NK-92 treated with Interleukin-12 subunit alpha and Interleukin-12 subunit beta, amount 100 ng/mL, for 24 hours (cell line): ENCODE measurements at places on chromosomes 2 and 18.

- DNase-seq, result no peak
Measured at GRCh38 chr2:102040229-102040628, 48.5 kb downstream of the IL1R2 start.

DNA sequence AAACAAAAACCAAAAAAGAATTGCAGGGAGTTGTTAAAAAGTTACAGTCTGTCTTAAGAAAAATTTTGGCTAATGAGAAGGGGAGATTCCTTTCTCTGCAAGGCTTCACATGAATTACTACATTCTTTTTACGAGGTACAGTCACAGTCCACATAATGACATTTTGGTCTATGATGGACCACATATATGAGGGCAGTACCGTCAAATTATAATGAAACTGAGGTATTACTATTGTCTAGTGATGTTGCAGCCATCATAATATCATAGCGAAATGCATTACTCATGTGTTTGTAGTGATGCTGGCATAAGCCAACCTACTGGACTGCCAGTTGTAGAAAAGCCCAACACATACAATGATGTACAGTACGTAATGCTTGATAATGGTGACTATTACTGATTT, 12.5 kb downstream of the SERPINB7 start:
- DNase-seq, result no peak

DNA sequence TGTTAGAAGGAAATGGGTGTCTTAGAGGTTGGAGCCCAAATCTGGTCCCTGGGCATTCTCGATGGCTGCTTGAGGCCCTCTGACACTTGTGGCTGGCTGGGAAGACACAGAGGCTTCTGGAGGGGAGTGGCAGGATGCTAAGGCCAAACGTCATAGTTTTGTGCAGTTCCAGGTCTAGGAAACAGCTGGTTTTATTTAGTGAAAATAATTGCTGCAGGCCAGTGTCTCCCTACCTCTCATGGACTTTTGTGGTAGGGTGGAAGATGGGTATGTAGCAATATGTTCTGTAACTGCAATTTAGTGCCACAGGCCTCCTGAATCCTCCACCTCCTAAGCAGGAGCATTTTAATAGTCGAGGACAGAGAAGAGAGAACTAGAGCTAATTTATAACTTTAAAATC, 32.2 kb upstream of the SPRED2 start:
- no peak for DNase-seq

GRCh38 chr18:2997429-2997828, 15.5 kb downstream of the LPIN2 start:
- no peak for DNase-seq

DNA sequence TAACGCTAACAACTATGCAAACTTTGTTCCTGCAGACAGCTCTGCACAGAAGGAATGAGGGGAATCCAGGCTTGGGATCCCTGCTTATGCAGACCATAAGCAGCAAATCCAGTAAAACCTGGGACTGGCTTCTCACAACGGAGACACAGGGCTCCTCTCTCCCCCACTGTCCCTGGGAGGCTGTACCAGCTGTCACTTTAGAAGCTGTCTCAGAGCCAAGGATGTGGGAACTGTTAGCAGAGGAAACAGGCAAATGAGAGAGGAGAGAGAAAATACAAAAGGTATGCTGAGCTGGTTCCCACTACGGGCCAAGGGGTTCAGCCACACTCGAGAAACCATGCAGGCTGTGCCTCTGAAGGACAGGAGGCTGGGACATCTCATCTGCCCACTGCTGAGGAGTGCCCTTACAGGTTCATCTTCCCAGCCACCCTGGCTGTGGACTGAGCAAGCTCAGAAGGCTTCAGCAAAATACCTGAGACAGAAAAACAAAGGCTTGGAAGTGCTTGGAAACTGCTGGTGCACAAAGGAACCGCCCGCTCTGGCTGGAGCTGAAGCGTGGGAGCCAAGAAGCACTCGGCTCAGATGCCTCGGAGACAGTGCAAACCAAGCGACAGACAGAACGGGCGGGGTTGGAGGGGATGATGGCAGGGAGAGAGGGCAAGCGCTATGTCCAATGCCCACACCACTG, 72.5 kb downstream of the FAM210A start:
- DNase-seq, result no peak

DNA sequence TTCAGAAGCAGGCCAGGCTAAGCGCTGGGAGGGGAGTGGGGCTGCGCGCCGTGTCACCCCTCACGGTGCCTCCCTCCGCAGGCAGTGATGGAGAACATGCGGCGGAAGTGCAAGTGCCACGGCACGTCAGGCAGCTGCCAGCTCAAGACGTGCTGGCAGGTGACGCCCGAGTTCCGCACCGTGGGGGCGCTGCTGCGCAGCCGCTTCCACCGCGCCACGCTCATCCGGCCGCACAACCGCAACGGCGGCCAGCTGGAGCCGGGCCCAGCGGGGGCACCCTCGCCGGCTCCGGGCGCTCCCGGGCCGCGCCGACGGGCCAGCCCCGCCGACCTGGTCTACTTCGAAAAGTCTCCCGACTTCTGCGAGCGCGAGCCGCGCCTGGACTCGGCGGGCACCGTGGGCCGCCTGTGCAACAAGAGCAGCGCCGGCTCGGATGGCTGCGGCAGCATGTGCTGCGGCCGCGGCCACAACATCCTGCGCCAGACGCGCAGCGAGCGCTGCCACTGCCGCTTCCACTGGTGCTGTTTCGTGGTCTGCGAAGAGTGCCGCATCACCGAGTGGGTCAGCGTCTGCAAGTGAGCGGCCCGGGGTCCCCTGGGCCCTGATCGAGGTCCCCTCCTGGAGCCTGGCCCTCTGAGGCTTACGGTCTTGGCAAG, 12.2 kb downstream of the WNT10A start:
- peak; percentile 76 for DNase-seq

GRCh38 chr2:137705296-137705695, 259.0 kb upstream of the HNMT start:
- no peak for DNase-seq

DNA sequence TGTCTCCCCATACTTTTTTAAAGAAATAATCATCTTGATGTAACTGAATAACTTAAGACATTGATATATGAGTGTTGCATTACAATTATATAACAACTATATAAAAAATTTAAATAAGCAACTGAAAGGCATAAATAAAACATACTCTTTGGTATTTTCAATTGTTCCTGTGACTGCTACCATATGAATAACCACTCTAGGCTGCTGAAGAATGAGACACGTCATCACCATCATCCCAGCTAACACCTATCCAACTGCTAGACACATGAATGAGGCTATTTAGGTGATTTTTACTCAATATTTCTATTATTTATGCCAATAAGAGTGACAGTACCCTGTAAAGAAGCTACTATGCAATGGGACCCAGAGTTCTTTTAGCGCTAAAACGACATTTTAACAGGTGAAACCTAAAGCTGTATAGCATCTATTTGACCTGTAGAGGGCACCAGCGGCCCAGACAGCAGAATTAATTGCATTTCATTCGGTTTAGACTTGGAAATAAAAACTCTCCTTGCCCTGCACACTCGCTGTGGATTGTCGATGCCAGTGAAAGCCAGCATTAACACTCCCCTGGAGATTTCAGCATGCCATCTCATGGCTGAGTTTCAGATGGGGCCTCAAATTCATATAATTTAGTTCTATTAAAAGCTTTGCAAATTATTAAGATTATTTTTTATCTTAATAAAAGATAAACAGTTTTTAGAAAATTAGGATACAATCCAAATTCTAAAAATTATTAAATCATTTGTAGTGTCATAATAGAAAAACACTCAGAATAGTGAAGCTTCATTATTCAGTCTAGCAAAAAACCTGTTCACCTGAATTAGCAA, 89.4 kb upstream of the MAP2 start:
- no peak for DNase-seq

DNA sequence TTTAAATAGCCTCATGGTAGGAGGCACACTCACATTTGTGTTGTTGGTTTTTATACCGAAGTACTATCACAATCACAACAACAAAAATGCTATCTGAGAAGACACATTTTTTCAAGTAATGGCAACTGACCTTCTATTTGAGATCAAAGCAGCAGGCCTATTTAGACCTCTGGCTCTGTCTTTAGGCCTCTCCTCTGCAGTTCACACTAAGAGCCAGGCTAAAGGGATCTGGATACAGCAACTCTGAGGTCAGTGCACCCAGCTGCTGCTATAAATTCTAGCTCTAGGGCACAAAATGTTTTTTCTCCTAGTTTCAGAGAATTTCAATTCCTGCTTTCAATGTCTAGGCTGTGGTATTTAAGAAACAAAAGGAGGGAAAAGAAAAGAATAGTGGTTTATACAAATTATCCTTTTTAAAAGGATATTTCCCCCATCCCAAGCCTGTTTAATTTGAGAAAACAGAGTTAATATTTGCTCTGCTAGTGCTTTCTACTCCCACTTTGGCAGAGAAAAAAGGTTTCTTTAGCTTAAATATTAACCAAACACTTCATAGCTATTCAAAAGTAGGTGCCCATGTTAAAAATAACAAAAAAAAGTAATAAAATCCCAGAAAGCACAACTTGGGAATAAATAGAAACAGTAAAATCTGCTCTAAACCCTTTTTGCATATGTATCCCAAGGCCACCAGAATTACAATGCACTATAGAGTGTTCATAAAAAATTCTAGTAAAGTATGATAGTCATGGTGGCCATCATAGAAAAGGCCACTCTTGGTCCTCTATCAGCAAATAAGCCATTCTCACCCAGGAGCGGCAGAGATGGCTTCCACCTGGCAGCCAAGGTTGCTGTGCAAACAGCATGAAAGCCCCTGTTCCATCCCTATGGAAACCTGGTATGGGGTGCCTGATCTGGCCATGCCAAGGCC, 293.6 kb upstream of the SESTD1 start:
- DNase-seq, result no peak

- peak; percentile 7 for DNase-seq
Measured at GRCh38 chr2:96407041-96407918, 71.7 kb downstream of the NCAPH start.

GRCh38 chr2:118696786-118697465, 150.5 kb downstream of the EN1 start:
- no peak for DNase-seq

DNA sequence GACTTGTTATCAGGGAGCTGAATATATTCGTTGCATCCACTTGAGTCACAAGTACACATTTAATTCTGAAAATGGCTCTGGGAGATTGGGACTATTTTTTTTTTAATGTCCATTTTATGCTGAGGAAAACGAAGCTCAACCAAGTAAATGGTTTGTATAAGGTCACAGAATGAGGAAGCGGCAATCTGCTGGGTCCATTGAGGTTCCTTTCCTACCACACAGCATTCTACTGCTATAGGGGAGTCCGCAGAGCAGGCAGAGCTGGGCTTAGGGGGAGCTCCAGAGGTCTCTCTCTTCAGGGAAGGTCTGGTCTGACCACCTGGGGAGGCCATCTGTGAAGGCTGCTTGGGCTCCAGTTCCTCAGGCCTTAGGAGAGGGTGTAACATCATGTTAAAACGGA, 77.9 kb downstream of the MCFD2 start:
- DNase-seq, result no peak

- DNase-seq, result no peak
Measured at GRCh38 chr2:20832606-20833005, 9.7 kb upstream of the LDAH start.

- peak; percentile 20 for DNase-seq
Measured at GRCh38 chr2:121080013-121080772, 204.8 kb downstream of the TFCP2L1 start.

- DNase-seq, result no peak
Measured at GRCh38 chr2:178917555-178917954, 110.3 kb upstream of the TTN start.

- no peak for DNase-seq
Measured at GRCh38 chr2:5042666-5043440, 649.3 kb upstream of the SOX11 start.

DNA sequence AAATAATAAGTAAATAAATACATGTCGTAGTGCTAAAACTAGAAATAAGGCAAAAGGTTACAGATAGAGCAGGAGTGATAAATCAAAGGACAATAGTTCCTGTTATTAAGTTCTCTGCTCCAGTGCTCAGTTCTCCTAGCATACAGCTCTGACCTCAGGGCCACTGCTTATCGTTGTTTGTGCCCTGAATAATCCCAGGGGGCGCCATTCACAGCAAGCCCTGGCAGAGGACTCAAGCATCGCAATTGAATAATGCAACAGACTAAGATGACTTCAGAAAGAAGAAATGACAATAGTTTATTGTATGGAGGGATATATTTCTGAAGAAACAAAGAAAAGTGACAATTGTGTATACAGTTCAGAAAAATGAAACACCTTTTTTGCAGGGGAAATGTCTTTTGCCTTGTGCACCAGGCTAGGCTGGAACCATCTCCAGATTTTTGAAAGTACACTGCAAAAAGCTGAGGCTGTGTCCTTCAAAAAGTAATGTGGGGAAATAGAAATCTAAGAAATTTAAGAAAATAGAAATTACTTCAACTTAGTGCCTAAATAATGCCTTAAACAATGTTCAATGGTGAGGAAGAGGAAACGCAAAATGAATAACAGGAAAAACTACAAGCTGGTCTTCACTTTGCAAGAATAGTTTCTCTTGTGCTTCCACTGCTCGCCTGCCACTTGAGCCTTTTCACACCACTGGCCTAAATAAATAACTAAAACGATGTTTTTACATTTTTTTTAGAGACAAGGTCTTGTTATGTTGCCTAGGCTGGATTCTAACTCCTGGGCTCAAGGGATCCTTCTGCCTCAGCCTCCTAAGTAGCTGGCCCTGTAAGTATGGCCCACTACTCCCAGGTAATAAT, 19.0 kb upstream of the CCNYL1 start:
- DNase-seq, result no peak

GRCh38 chr2:200705305-200706041, 106.2 kb upstream of the BZW1 start:
- DNase-seq, result no peak

GRCh38 chr2:231707927-231708772, at the start of gene PTMA:
TSS of gene PTMA (plus strand) at chr2:231708525. CDS start at chr2:231708707, 182 bp downstream.
- peak; percentile 99 for DNase-seq

DNA sequence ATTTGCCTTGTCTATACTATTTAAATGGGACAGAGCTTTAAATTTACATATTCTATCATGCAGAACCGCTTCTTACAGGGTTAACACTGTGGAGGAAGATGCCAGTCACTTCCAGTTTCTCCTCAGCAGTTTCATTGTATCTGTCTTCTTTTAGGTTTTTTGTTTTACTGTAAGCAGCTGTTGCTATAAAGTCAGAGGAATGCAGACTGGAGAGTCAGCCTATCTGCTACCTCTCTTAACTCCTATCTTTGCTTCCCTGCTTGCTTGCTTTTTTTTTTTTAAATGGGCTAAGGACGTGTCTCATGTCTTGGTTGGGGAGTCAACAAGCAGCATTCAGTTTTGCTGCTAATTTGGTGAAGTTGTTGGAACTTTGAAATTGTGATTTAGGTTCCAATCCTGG, 8.9 kb downstream of the EPC2 start:
- no peak for DNase-seq

- DNase-seq, result no peak
Measured at GRCh38 chr2:170969030-170969429, 40.0 kb downstream of the GORASP2 start.

GRCh38 chr2:44836174-44836573, 105.3 kb upstream of the SIX3 start:
- DNase-seq, result peak; percentile 29

GRCh38 chr18:48707636-48708296, 168.9 kb downstream of the CTIF start:
- DNase-seq, result no peak

GRCh38 chr2:73243884-73244570, 9.9 kb downstream of the CCT7 start:
- no peak for DNase-seq
